Stimulated activated CD8-positive, alpha-beta memory T cell treated with anti-CD3 and anti-CD28 coated beads, Interleukin-2, amount 100 ng/mL, for 1 hour (primary cell): ENCODE measurements at places on chromosomes 5 and 9.

- no peak for DNase-seq
These were observed 20.2 kb downstream of the SEC16A start for GRCh38 chr9:136462664-136463063.

DNA sequence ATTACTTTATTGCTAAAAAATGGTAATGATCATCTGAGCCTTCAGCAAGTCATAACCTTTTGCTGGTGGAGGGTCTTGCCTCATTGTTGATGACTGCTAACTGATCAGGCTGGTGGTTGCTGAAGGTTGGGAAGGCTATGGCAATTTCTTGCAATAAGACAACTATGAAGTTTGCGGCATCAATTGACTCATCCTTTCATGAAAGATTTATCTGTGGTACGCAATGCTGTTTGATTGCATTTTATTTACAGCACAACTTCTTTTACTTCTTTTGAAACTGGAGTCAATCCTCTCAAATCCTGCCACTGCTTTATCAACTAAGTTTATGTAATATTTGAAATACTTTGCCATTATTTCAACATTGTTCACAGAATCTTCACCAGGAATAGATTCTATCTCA is 58.3 kb upstream of the ACO1 start:
- no peak for DNase-seq

DNA sequence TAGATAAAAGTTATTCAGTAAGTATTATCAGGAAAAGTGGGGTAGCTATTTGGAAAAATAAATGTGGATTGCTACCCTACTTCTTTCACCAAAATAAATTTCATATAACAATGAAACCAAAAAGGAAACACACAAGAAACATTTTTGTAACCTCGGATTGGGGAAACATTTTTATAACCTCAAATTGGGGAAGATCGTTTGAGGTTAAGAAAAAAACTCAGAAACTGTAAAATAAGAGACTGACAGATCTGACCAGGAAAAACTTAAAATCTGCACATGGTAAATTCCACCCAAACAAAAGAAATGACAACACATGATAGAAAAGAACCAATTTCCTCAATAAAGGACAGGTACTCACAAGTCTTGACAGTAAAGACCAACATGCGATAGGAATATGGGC is 13.5 kb downstream of the EFCAB9 start:
- DNase-seq = no peak

DNA sequence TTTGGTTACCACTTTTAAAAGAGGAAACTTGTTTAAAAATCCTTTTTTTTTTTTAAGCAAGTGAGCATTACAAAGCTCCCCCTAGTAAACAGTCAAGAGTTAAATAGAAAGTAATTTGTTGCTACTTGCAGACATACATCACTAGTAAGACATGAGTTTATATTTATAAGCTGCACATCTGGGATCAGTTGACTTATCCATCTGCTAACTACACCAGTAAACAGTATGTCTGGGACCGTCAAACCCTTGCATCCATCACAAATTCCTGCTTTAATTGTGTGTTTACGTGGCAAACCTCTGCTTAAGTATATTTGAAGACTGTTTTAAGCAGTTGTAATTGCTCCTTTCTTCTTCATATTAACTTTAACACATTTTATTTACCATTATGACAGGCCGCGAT is 146.8 kb downstream of the EBF1 start:
- no peak for DNase-seq

GRCh38 chr9:136372561-136373299 is 739 bp downstream of the CARD9 start:
- DNase-seq = no peak

DNA sequence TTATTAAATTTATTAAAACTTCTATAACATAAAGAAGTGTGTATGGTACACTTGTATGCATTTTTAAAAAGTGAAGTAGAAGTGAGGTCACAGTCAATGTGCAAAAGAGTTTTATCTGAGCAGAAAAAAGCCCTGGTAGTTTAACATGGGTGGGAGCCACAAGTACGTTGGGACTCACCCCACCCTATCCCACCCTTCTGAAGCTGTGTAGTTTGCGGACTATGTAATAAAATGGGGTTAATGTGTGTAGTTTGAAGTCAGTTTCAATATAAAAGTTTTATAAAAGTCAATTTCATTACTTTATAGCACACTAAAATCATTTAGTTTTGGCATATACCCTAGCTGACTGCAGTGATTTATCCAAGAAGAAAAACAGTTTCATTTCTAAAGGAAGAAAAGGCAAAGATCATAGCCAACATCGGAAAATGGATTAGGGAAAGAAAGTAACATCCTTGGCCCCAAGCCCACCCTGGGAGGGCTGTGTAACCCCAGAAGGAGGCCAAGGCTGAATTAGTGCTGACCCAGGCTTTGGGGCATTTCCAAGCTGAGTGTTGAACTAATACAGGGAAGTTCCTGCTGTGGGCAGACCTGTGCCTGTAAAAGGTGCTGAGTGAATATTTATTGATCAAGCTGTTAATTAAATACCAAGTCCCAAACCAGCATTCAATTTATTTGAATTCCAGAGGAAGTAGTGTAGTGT is 398.6 kb upstream of the ADAMTSL1 start:
- no peak for DNase-seq

- no peak for DNase-seq
These were observed 6.4 kb downstream of the ENTPD8 start for GRCh38 chr9:137434498-137435380.

GRCh38 chr5:77231471-77232138 is 21.1 kb downstream of the PDE8B start:
- no peak for DNase-seq

DNA sequence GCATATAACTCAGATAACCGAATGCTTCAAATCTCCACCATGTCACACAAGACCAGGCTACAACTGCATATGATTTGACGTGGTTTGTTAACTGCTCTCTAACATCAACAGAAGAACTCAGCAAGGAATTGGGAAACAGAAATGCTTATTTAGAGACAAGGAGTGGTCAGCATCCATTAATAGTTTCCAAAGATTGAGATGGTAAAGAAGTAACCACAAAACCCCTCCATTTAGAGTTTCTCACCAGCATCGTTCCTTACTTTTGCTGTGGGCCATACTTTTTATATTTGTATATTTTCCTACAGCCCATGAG is 25.2 kb downstream of the DPYSL3 start:
- DNase-seq = no peak

GRCh38 chr9:613771-614347 is 227.6 kb upstream of the DMRT1 start:
- DNase-seq = no peak

DNA sequence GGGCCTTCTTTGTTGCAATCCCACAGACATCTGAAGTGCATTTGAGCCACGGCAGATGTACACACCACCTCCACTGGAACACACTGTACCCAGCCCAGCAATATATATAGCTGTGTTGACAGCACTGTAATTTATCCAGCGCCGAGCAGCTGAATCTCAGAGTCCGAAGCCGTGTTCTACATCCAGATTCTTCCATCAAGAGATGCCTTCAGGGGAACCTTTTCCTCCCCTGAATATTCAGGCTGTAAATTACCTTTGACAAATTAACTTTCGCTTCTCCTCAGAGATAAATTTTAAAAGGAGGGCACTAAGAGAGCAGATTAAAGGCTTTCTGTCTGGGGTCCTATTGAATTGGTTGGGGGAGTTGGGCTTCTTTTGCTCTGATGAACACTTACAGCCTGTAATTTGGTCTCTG is 76.4 kb downstream of the ROR2 start:
- no peak for DNase-seq

GRCh38 chr9:110343551-110343950 is 5.9 kb upstream of the TXNDC8 start:
- DNase-seq = no peak

DNA sequence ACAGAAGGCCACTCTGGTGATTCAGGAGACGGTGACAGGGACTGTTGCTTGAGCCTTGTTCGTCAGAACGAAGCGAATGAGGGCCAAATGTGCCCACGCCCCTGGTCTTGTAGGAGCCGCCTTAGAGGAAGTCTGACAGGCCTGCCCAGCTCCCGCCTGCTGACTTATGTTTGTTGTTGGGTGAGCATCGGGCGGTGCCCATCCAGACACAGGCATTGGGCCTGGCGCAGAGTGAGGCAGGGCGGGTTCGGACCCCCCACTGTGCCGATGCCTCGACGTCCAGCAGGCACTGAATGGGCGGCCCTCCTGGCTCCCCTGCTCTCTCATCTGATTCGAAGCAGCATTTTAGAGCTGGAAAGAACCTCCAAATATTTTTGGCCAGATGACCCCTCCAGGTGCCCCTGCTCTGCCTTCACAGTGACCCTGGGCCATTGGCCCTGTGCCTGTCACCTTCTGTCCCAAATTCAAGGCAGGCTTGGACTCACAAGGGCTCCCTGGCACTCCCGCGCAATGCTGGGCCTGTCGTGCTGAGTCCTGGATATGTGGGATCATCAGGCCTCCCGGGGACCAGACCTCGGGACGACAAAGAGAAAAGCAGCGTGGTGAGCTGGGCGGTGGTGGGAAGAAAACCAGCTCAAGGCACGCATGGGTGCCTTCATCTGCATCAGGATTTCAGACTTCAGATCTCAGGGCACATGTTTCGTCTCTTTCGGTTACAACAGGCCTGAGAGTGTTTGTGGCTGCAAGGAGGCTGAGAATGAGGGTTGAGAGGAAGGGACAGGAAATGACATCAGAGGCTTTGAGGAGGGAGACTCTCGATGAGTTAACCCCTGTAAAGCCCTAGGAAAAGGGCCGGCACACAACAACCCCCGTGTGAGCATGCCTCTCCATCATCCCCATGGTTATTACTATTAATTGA is 37.1 kb upstream of the OLFM1 start:
- no peak for DNase-seq

- no peak for DNase-seq
These were observed 8.3 kb upstream of the SCGB3A1 start for GRCh38 chr5:180599590-180599914.

- no peak for DNase-seq
These were observed 91.5 kb upstream of the DNAH5 start for GRCh38 chr5:14035859-14036503.

GRCh38 chr9:97501177-97501971 is at the start of gene TMOD1:
TMOD1 (plus strand) TSS chr9:97501666; CDS start chr9:97524189, 22,523 bp downstream.
- DNase-seq = no peak

- no peak for DNase-seq
These were observed 99.2 kb downstream of the SH3TC2 start for GRCh38 chr5:148963664-148964063.

- DNase-seq = no peak
These were observed 14.4 kb downstream of the EXOC3 start for GRCh38 chr5:457195-457961.

DNA sequence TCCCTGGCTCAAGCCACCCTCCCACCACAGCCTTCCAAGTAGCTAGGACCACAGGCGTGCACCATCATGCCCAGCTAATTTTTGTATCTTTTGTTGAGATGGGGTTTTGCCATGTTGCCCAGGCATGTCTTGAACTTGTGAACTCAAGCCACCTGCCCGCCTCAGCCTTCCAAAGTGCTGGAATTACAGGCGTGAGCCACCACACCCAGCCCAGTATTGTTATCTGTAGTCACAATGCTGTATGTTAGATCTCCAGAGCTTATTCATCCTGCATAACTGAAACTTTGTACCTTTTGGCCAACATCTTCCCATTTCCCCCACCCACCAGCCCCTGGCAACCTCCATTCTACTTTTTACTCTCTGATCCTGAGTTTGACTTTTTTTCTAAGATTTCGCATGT is 37.5 kb downstream of the CREBRF start:
- DNase-seq = no peak

DNA sequence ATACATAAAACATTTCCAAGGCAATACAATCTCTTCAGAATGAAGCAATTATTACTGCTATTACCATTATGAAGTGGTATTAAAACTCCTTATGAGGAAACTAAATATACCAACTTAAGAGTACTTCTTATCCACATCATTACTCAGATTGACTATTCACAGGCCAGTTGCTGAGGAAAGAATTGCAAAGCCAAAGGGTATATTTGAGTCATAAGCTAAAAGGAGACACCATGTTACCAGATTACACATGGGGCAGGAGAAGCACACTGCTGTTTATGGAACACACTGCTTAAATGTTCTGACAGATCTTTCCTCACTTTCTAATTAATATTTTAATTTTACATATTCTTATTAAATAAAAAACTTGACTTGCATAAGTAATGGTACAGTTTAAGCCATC is 1726.4 kb upstream of the NUDT12 start:
- DNase-seq = no peak

GRCh38 chr5:76081811-76082771 is 1.1 kb upstream of the SV2C start:
- DNase-seq = no peak

- DNase-seq = no peak
These were observed 10.0 kb upstream of the MARCHF6 start for GRCh38 chr5:10343486-10343885.

- DNase-seq = no peak
These were observed 1.0 kb downstream of the TBC1D2 start for GRCh38 chr9:98254228-98255060.

DNA sequence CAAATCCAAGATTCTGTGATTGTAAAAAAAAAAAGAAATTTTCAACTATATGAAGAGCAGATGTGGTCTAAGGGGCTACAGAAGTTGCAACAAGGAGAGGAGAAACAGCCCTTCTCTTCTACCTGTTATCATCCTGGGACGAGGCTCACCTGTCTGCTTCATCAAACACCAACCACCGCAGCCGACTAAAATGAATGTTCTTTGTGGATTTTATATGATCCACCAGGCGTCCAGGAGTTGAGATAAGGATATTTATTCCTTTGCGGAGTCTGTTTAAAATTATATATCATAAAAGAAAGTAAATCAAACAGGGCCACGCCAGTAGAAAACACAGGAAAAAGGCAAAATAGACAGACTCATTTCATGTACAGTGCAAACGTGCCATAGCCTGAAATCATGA is 21.5 kb downstream of the DDX31 start:
- DNase-seq = no peak

DNA sequence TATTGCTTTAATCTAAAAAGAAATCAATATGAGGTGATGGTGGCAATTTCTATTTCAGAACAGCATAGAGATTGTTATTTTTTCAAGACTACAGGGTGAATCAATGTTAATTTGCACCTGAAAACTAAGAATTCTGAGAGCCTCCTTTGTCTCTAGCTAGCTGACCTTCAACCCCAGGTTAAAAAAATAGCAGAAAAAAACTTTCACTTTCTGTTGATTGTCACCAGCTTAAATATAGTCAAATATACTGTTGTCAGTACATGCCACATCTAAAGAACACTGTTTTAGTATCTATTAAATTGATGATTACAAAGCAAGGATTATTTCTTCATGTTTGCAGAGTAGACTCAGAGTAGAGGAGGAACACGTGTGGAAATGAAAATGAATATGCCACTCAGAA is 1371.4 kb downstream of the MAT2B start:
- DNase-seq = no peak
